Right lung (tissue), 10 donors: ENCODE measurements at places on chromosomes 13 and 19. TPM values are rescaled to one million over a fixed set of nuclear protein-coding genes. Genes with fewer than 3 reads are reported as not detected.

The CPAMD8 gene
- 62.8 TPM for polyA plus RNA-seq

The FSD1 gene
- 0.94 TPM for polyA plus RNA-seq

The GAPDHS gene
- polyA plus RNA-seq: not detected

The CNFN gene
- 0.63 TPM for polyA plus RNA-seq

The SWSAP1 gene
- 2.0 TPM for polyA plus RNA-seq

- peak; percentile 24 for DNase-seq
These were observed 351.1 kb downstream of the DCT start for GRCh38 chr13:94128430-94128829.

GRCh38 chr13:19763618-19764017 is 19.1 kb downstream of the PSPC1 start:
- no peak for DNase-seq

GRCh38 chr13:60392131-60392530 is 4.9 kb upstream of the TDRD3 start:
- no peak for DNase-seq

GRCh38 chr13:95444006-95444730 is 108.4 kb upstream of the CLDN10 start:
- DNase-seq: peak; percentile 6

DNA sequence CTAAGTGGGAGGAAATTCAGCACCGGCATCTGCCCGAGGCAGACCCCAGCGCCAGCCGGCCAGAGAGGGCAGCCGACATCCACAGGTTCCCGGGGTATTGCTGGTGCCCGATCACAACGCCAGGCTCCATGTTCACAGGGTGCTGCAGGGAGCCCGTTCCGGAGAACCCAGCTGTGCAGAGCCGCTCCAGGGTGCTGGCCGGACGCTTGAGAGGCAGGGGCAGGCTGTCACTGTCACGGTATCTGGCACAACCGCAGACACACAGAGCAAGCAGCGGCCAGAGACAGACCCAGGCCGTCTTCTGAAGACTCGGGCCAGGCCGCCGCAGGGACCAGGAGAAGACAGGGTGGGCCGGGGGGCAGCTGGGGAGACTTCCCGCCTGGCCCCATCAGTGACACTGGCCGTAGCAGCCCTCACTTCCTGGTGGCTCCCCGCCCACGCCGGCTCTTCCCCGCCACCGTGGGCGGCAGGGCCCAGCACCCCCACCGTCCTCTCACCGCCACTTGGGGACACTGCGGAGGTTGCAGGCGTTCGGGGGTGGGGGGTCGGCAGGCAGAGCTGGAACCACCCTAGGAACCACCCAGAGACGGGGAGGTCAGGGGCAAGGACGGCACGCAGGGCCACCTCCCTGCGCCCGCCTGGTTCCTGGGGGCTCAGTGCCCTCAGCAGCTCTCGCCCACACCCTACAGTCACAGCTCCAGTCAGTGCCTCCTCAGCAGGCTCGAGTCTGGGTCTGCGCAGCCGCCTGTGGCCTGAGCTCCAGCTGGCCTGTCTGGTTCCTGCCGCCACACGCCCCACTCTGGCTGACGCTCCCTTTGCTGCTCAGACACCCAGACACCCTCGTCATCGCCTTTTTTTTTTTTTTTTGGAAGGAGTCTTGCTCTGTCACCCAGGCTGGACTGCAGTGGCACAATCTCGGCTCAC is 3.8 kb downstream of the RNF126 start:
- DNase-seq: no peak

- peak; percentile 44 for DNase-seq
These were observed 136.2 kb upstream of the ZNF536 start for GRCh38 chr19:30235946-30236345.

- no peak for DNase-seq
These were observed 1147.9 kb downstream of the UQCRFS1 start for GRCh38 chr19:28065026-28065425.

GRCh38 chr13:27822873-27823311 is 30.6 kb downstream of the GSX1 start:
- peak; percentile 5 for DNase-seq

DNA sequence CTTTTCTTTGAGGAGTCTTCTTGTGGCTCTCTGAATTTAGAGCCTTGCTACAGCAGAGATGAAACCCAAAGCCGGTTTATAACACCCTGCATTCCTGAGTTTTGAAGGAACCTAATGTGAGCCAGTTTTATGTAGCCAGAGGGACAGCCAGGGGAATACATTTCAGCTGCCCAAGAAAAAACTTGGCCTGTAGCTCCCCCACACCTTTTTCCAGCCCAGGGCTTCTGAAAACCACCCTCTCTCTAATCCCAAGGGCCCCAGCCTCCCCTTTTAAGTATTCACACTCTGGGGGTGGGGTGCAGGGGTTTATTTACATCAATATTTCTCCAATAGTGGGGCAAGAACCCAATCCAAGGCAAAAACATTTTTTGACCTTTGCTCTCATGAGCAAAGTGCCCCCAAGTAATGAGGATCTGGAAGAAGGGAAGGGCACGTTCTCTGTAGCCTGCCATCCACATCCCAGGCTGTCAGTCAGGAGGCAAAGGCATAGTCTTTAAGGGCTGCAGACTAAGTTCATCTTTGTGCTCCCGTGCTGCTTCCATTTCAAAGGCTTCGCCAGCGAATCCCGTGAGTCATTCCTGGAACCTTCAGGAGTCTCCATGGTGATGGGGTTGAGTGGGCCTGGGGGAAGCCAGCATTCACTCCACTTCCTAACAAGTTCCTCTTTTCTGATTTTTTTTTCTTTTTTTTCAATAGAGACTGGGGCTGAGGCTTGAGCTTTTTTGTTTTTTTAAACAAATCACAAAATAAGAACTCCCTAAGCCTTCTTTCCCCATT is 33.2 kb upstream of the MEDAG start:
- no peak for DNase-seq

- no peak for DNase-seq
These were observed 8.7 kb upstream of the CREB3L3 start for GRCh38 chr19:4144666-4145249.
